ENCODE measurements at places on chromosomes 5 and 9.

DNA sequence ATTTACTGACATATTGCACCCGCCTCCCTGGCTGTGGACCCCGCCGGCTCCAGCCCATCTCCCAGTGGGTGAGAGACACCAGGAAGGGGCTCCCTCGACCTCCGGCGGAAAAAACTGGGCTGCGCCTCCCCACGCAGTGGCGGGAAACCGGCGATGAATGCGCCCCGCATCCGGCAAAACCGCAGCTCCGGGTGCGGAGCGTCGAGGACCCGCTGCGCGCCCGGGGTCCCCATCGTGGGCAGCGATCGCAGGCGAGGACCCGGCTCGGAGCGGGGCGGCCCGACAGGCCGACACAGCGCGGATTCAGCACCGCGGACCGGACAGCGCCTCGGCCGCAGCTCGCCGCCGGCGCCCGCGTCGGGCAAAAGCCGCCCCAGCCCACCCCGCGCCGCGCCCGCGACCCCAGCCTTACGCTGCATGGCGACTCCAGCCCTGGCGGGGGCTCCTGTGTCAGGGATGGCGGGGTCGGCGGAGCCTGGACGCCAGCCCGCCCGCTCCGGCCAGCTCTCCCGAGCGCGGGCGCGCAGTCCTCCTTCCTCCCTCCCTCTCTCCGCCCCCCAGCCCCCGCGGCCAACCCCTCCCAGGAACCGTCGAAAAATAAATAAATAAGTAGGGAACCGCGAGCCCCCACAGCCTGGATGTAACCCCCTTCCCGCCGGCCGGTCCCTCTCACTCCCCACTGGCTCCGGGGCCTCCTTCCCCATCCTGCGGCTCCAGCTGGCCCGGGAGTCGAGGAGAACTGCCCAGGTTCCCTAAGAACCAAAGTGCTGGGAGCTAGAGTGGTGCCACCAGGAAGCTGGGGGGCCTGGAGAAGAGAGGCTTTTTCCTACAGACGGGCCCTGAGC is 3.1 kb downstream of the LHX3 start:
- DNase-seq = no peak

DNA sequence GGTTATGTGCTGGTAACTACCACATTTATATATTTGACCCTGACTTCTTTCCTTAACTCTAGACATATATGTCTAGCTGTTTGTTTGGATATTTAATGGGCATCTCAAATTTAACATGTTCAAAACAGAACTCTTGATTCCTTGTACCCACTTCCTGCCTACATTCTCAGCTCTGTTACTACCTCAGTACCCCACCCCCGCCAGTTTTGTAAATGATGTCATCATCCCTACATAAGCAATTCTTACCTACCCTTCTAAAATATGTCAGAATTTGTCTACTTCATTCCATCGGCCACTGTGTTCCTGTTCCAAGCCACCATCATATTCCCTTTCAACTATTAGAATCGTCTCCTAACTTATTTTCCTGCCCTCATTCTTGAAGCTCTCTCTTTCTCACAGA is 4.8 kb downstream of the RAD50 start:
- DNase-seq = no peak

- no peak for DNase-seq
Observed at GRCh38 chr5:77222722-77223121, 12.2 kb downstream of the PDE8B start.

GRCh38 chr5:96133341-96134079 is 171.9 kb upstream of the ELL2 start:
- DNase-seq = no peak

Measured in NCI-H446 treated with DMSO at 0.1 percent for 48 hours (cell line).